ENCODE measurements at places on chromosomes 4 and X. TPM values are rescaled to one million over a fixed set of nuclear protein-coding genes. Genes with fewer than 3 reads are reported as not detected.

GRCh38 chrX:52422884-52423283 is 54.1 kb downstream of the XAGE2 start:
- peak; percentile 0 for DNase-seq

NLGN3 gene
- total RNA-seq = 1.4 TPM

DNA sequence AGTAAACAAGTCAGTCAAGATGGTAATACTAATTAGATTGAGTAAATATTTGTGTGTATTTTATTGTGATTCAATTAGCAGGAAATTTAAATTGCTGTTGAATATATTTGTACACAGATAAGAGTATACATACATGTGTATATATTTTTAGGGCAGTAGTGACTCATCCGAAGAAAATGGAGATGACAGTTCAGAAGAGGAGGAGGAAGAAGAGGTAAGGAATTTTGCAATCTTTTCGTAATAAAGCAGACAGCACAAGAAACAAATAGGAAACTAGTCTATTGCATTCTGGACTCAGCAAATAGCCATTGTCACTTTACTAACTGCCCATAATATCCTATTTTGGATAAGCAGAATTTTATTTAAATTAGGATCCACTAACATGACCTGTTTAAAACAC is 6.6 kb downstream of the IBSP start:
- DNase-seq = no peak

GRCh38 chrX:109739625-109740432 is 6.8 kb upstream of the ACSL4 start:
- DNase-seq = no peak

DNA sequence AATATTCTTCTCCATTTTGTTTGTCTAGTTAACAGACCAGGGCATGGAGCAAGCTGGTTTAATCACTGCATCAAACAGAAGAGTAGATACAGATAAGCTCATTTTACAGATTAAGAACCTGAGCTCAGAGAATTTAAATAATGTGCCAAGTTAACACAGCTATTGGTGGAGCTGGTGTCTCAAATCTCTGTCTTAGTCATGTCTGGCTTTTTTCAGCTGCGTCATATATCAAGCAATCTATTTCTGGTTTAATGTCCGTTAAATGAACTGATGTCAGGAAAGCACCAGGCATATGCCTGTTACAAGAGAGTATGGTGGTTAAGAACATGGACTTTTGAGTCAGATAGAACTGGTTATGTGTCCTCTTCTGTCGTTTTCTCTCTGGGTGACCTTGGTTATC is 79.8 kb upstream of the ADGRA3 start:
- no peak for DNase-seq
